Nucleus accumbens (tissue), 56 donors: ENCODE measurements at places on chromosomes 5 and 9.
A peak's percentile ranks its signal among the peaks of the same experiment; 100 is the strongest.

GRCh38 chr5:54360089-54360488 is 49.7 kb upstream of the ARL15 start:
- no peak for DNase-seq

- DNase-seq = no peak
Observed at GRCh38 chr9:91302831-91303230, 58.9 kb downstream of the AUH start.

DNA sequence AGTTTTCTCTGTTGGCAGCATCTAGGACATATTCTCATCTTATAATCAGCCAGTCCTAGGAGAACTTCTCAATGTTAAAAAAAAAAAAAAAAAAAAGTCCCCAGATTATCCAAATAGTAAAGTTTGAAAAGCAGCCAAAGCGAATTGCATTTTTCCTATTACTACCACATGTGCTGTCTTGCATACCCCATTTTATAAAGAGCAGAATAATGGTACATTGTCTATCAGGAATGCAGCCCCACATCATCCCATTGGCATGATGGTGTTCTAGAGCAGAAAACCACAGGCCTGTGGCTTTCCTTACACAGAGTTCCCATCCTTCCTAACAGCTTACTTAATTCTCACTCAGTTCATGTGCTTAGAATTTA is 381.6 kb downstream of the TMEM38B start:
- DNase-seq = no peak

DNA sequence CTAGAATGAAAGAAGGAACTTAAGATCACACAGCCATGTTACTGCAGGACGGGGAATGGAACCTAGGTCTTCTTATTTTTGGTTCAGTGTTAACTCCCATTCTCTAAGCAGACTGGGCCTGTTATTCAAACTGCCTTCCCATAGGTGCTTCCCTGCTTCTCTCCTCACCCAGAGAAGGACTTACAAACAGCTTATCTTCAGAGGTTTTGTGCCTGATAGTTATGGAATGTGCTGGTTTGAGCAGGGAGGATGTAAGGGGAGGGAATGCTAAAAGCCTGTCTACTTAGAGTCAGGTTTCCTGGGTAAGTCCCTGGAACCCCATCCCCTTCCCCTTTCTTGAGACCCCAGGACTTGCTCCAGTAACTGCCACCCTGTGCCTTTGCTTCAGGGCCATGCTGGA is 4.2 kb upstream of the PSMD5 start:
- DNase-seq = no peak

DNA sequence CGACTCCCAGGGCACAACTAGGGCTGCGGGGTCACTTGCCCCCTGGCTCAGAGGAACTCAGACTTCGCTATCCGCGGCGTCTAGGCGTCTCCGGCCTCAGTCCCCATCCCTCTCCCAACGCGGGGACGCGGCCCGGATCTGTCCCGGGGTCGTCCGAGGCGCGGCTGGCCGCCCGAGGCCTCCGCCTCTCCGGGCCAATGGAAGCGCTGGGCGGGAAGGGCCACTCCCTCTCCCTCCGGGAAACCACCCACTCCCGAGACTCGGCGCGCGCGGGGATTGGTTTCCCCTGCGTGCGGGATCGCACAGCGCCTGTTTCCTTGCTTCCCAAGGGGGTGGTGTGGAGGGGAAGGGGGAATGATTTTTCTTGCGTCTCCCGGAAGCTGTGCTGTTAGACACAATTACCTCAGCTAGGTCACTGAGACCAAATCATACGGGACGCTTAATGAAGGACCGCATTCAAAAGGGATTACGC is 38.3 kb downstream of the NR2F1 start:
- DNase-seq = peak; percentile 39

GRCh38 chr5:32711362-32711680 is 200 bp downstream of the NPR3 start:
- DNase-seq = no peak

DNA sequence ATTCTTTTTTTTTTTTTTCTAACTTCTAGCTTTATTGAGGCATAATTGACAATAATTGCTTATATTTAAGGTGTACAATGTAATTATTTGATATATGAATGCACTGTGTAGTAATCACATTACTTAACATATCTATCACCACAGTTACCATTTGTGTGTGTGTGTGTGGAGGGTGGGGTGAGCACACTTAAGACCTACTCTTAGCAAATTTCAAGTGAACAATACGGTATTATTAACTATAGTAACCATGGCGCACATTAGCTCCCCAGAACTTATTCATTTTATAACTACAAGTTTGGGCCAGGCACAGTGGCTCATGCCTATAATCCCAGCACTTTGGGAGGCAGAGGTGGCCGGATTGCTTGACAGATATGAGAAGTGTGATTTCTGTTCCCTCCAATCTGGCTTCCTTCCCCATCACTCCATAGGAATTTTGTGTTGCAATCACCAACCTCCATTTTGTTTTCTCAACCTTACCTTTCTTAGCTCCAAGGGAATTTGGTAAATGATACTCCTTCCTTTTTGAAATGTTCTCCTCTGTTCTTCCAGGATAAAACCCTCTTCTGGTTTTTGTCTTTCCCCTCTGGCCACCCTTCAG is 14.9 kb downstream of the TXN start:
- DNase-seq = no peak

GRCh38 chr9:101716629-101717028 is 21.8 kb downstream of the GRIN3A start:
- no peak for DNase-seq

GRCh38 chr5:96957254-96958049 is 21.6 kb downstream of the LNPEP start:
- no peak for DNase-seq

- DNase-seq = no peak
Observed at GRCh38 chr5:123209502-123210027, 120.5 kb downstream of the PRDM6 start.

DNA sequence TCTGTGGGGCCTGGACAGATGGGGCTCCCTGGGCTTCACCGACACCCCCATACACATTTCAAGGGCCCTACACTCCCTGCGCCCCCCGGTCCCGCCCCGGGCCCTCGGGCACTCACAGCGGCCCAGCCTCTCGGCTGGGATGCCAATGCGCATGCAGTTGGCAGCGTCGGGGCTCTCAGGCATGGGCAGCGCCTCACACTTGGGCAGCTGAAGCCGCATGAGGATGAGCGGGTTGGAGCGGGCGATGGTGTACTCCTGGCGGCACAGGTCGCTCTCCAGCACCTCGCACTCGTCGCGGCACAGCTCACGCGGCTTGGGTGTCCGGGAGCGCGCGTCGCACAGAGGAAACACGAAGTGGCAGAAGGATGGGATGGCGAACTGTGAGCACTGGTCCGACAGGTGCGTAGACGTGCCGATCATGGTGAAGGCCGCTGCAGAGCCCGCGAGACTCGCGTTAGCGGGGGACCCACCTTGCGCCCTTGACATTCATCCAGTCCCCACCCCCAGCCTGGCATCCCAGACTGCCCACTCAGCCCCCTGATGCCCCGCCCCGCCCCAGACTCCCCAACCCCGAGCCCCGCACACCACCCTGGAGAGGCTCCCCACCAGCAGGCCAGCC is 216.9 kb downstream of the ROR2 start:
- no peak for DNase-seq
